Activated CD8-positive, alpha-beta T cell treated with anti-CD3 and anti-CD28 coated beads, Interleukin-2, amount 10 ng/mL, durations not matched to agents 7 days and 5 days (primary cell): ENCODE measurements at places on chromosomes 2 and 18. TPM values are rescaled to one million over a fixed set of nuclear protein-coding genes. Genes with fewer than 3 reads are reported as not detected.

DNA sequence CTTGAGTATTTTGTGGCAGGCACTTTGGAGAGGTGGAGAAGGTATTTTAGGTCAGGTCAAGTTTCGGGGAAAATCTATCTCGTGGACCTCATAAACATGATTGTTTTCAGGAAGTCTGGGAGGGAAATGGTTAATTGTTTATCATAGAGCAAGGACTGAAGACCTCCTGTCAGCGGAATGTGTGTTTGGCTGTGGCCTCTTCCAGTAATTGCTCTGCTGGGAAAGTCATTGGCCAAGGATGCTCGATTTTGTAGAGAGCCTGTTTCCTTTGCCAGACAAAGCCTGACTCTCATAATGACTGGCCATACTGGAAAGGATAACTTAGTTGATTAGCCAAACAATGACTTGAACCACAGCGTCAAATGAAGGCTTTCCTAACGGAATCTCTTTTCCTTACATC, 30.0 kb downstream of the IL1R2 start:
- H3K27me3 ChIP-seq: peaks cover 7% of the 10 kb centered on the region
- no peak overlapping the region for H3K27ac ChIP-seq
- H3K4me3 ChIP-seq: no peak overlapping the region
- no peak for DNase-seq
- no peaks in the 10 kb centered on the region for H3K4me1 ChIP-seq

Gene ALK
- total RNA-seq: not detected

DNA sequence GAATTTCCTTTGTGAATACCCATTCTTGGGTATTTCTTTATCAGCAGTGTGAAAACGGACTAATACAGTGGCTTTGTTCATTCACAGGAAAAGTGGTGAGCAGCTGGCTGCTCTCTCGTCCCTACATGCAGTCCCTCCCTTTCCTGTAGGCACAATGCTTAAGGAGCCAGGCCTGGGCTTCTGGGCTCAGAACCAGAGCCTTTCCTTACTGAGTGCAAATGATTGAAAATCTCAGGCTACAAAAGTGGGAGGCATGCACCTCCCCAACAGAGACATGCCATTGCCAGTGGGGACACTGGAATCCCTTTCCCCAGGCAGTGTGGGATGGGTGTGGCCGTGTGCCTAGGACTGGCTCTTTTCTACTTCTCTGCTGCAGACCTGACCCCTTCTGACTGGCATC, 61.3 kb downstream of the MCFD2 start:
- no peaks in the 10 kb centered on the region for H3K4me1 ChIP-seq
- DNase-seq: no peak
- H3K27ac ChIP-seq: no peak overlapping the region
- H3K4me3 ChIP-seq: no peak overlapping the region

DNA sequence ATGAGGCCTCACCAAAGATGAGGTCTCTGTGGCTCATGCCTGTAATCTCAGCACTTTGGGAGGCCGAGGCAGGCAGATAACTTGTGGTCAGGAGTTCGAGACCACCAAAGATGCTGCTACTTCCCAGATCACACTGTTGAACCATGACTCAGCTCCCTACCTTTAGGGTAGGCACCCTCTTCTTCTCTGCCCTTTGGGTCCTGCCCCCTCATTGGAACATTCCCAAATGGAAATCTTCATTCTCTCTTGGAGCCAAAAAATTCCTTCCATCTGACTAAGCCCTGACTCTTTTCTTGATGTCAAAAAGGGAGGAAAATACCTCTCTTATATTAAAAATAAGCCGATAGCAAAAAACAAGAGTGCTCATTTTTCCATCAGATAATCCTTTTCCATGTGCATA, 183.5 kb downstream of the PAX3 start:
- no peaks in the 10 kb centered on the region for H3K4me1 ChIP-seq
- DNase-seq: no peak
- H3K4me3 ChIP-seq: no peak overlapping the region
- no peak overlapping the region for H3K27ac ChIP-seq

DNA sequence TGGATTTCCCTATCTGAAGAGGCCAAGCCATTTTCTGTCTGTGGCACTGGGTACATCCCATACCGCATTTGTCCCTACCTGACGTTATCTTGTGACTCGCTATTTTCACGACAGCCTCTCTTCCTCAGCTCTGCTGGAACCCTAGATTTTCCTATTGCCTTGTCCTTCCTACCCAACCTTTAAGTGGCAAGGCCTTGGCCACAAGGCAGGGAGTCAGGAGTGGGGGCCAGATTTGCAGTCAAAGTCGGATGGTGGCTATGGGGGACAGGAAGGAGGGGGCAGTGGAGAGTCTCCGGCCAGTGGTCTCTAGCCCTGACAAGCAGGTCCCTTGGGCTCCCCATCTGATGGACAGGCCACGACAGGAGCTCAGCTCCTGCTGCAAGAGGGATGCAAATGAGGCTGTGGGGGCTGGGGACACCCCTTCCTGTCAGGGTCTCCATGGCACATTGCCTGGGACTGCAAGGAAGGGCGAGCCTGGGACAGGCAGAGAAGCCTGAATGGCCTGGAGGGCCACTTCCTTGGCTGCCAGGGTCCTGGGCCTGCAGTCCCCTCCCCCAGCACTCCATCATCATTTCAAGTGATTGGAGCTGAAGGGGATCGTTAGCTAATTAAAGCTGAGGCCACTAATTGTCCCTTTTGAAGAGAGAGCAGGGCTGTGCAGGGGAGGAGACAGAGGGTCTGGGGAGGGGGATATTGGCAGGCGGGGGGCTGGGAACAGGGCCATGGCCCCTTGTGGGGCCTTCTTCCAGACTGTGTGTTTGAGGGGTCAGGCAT, 6.3 kb upstream of the ECEL1 start:
- H3K36me3 ChIP-seq: no peaks in the 10 kb centered on the region
- H3K27ac ChIP-seq: no peak overlapping the region
- H3K27me3 ChIP-seq: peaks cover 25% of the 10 kb centered on the region
- no peak overlapping the region for H3K4me3 ChIP-seq
- H3K4me1 ChIP-seq: no peaks in the 10 kb centered on the region

Gene LCT
- 0.18 TPM for total RNA-seq

GRCh38 chr2:119350311-119350998, 16.2 kb downstream of the C2orf76 start:
- H3K4me1 ChIP-seq: peaks cover under 1% of the 10 kb centered on the region
- H3K4me3 ChIP-seq: no peak overlapping the region
- H3K27ac ChIP-seq: no peak overlapping the region
- H3K27me3 ChIP-seq: no peaks in the 10 kb centered on the region
- H3K36me3 ChIP-seq: no peaks in the 10 kb centered on the region
- DNase-seq: no peak

GRCh38 chr18:58579561-58580047, 49.3 kb downstream of the ALPK2 start:
- H3K27me3 ChIP-seq: peaks cover 9% of the 10 kb centered on the region
- DNase-seq: no peak
- peaks cover 6% of the 10 kb centered on the region for H3K4me1 ChIP-seq
- no peaks in the 10 kb centered on the region for H3K36me3 ChIP-seq

Gene SMPD4
- 88.2 TPM for total RNA-seq

- no peaks in the 10 kb centered on the region for H3K36me3 ChIP-seq
- no peaks in the 10 kb centered on the region for H3K27me3 ChIP-seq
- no peak for DNase-seq
- no peak overlapping the region for H3K27ac ChIP-seq
Observed at GRCh38 chr2:235608200-235608887, 114.5 kb downstream of the AGAP1 start.

DNA sequence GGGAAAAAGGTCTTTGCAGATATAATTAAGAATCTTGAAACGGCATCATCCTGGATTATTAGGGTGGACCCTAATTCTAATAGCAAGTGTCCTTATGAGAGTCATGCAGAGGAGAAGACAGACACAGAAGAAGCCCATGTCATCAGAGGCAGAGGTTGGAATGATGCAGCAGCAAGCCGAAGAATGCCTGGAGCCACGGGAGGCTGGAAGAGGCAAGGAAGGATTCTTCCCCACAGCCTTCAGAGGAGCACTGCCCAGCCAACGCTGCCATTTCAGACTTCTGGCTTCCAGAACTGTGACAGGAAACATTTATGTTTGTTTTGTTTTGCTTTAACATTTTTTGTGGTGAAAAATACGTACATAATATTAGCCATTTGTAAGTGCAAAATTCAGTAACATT, 72.3 kb downstream of the MCFD2 start:
- no peaks in the 10 kb centered on the region for H3K36me3 ChIP-seq
- no peak for DNase-seq
- no peak overlapping the region for H3K4me3 ChIP-seq
- H3K4me1 ChIP-seq: peaks cover 3% of the 10 kb centered on the region

- H3K27ac ChIP-seq: no peak overlapping the region
- H3K36me3 ChIP-seq: no peaks in the 10 kb centered on the region
- H3K27me3 ChIP-seq: no peaks in the 10 kb centered on the region
- H3K4me3 ChIP-seq: no peak overlapping the region
- H3K4me1 ChIP-seq: no peaks in the 10 kb centered on the region
Observed at GRCh38 chr2:129870685-129871241, 108.7 kb upstream of the RAB6C start.
